ENCODE measurements at places on chromosomes 12 and 14.
A peak's percentile ranks its signal among the peaks of the same experiment; 100 is the strongest.

DNA sequence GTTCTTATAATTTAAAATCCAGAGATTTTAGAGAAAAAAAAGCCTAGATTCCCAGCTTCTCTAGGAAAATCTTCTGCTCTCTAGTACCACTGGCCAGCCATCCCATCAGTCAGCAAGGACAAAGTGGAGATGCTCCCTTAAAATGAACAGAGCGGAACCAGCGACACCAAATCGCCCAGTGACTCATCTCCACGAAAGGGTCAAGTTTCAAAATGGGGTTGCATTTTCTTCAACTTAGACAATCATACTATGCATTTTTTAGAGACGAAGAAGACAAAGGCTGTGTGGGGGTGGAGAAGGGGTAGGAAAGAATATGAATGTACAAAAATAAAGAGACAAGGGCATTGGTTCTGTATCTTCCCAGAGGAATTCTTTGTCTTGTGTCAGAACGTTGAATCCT is 212.0 kb downstream of the SLC15A4 start:
- DNase-seq: no peak

- DNase-seq: no peak
Observed at GRCh38 chr14:20478894-20479293, 9.7 kb downstream of the PNP start.

DNA sequence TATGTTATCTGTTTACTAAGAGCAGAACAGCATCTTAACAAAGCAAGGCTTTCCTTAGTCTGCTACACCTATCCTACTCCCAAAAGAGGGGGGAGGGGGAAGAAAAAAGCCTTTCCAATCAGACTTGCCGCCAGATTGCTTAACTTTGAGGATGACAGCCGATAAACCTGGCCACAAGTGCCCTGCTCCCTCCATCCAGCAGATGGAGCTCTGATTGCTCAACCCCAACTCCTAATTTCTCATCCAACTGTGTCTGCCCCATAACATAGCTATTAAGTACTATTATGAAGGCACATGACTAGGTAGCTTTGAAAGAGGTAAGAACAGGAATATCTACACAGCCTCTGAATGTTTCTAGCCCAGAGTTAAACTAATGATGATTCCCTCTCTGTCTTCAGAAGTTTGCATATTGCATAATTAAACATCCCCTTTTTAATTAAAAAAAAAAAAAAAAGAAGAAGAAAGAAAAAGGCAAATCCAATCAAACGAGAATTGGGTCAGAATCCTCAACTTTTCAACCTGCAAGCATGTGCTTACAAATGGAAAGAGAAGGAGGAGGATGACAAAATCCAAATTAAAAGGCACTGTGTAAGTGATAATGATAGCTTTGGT is 247.4 kb downstream of the GALC start:
- no peak for DNase-seq

- DNase-seq: no peak
Observed at GRCh38 chr12:120361506-120362208, 7.3 kb downstream of the MSI1 start.

GRCh38 chr14:104384776-104385071 is 194.8 kb upstream of the C14orf180 start:
- DNase-seq: no peak

DNA sequence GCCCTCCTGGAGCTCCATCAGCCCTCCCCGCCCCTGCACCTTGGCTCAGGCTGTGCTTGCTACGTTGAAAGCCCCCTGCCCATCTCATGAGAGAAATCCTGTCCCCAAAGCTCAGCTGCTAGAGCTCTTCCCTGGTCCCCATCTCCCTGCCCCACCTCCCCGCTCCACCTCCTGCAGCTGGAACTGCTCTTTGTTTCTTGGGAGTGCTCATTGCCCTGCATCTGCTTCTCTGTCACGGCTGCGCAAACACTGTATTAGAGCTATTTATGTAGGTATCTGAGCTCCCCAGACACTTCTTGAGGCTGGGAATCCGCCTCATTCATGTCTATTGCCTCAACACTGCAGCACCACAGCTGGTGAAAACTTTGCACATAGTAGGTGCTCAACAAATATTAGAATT is 32.8 kb upstream of the PRIMA1 start:
- DNase-seq: no peak

- DNase-seq: no peak
Observed at GRCh38 chr12:131963381-131963780, 13.6 kb downstream of the EP400 start.

- no peak for DNase-seq
Observed at GRCh38 chr12:20188930-20189653, 179.2 kb upstream of the PDE3A start.

- DNase-seq: no peak
Observed at GRCh38 chr12:53222170-53222721, 9.8 kb downstream of the RARG start.

DNA sequence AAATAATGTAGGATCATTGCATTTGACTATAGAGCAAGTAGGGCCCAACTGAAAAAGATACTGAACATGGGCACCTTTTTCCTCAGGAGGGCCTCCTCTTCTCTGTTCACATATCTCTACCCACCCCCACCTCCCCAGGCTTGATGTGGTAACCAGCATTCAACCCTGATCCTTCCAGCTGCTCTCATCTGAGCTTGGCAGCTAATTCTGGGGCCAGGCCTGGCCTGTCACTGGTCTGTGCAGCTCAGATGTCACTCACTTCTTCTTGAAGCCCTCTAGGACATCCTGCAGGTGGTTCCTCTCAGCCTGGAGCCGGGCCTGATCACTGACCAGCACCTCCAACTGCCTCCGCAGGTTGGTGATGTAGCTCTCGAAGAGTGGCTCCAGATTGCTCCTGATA is 2.1 kb downstream of the KRT84 start:
- no peak for DNase-seq

DNA sequence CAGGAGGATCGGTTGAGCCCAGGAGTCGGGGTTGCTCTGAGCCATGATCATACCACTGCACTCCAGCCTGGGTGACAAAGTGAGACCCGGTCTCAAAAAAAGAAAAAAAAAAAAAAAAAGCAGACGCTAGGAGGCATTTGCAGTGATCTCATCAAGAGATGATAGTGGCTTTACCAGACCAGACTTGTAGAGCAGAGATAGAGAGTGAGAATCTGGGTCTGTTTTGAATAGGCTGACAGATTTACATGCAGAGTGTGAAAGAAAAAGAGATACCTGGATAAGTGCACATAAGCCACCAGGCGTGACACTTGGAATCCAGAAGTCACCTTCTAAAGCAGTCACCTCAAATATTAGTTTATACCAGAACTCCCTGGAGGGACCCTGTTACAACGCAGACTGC is 21.1 kb upstream of the FLRT2 start:
- DNase-seq: no peak

- DNase-seq: no peak
Observed at GRCh38 chr12:100473050-100473715, 483 bp upstream of the NR1H4 start.

GRCh38 chr14:23646648-23647549 is 10.7 kb downstream of the DHRS2 start:
- no peak for DNase-seq

GRCh38 chr14:104315625-104316024 is 177.2 kb downstream of the KIF26A start:
- DNase-seq: no peak

DNA sequence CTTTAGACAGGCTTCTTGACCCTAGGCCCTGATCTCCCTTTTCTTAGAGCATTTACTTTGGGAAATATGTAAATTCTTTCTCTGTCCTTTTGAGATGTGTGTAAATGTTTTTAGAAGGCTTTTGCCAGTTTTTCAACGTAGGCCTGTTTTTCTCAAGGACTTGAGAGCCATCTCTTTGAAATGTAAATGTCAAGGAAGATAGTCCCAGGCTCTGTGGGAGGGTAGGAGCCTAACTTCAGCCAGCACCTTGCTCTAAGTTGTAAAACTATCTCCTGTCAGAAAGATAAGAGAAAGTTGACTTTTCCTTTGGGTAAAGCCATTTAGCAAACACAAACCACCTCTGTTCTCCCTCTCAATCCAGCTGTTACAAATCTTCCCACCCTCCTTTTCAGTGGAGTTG is 219.8 kb downstream of the RPS29 start:
- DNase-seq: no peak

DNA sequence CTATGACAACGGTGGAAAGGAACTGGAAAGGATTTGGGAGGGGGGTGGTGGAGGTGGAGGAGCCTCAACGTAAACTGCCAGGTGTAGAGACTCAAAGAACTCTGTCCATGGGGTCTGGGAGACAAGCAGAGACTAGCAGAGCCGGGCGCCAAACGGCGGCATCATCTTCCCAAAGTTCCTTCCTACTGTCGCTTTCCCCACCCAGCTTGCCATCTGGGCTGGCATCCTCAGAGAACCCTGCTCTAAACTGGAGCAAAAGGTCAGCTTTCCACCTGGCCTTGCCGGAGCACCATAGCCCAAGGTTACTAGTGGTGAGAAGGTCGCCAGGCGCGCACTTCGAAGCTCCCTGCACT is 4.0 kb upstream of the IRF2BPL start:
- no peak for DNase-seq

GRCh38 chr14:97634751-97635150 is 837.6 kb downstream of the VRK1 start:
- peak; percentile 22 for DNase-seq

DNA sequence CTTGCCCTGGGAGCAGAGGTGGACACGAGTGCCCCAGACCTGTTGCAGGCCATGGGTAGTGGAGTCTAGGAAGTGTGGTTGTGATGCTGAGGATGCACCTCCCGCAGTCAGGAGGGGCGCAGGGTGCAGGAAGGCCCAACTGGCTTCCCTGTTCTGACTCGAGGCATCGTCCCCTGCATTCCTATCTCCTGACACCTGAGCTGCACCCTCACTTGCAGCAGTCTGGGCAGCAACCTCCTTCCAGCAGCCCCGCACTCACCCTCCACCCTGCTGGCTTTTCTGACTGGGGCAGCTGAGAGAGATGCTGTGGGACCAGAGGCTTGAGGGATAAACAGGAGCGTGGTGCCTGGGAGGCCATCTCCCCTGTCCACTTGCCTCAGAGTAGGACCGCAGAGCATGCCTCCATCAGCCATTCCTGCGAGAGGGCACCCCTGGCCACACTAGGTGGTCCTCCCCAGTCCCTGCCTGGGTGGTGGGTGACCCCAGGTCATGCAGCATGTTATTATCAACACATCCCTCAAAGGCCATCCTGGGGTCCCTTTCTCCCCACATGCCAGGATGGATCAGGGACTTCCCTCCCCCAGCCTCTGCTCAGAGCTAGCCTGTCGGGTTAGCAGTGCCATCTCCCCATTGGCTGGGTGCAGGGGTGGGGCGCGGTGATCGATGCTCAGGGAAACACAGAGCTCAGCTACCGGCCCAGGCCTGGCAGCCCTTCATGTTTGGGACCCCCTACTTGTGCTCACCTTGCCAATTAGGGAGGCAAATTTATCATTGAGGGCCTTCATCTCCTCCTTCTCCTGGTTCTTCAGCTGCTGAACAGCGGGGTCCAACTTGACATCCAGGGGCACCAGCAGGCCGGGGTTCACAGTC is 719 bp downstream of the KRT80 start:
- no peak for DNase-seq

GRCh38 chr14:29895591-29896083 is 32.0 kb downstream of the PRKD1 start:
- DNase-seq: no peak

GRCh38 chr12:93058280-93058679 is 129.2 kb upstream of the EEA1 start:
- DNase-seq: no peak

- DNase-seq: no peak
Observed at GRCh38 chr14:21768116-21768874, 94.7 kb upstream of the OR4E1 start.

DNA sequence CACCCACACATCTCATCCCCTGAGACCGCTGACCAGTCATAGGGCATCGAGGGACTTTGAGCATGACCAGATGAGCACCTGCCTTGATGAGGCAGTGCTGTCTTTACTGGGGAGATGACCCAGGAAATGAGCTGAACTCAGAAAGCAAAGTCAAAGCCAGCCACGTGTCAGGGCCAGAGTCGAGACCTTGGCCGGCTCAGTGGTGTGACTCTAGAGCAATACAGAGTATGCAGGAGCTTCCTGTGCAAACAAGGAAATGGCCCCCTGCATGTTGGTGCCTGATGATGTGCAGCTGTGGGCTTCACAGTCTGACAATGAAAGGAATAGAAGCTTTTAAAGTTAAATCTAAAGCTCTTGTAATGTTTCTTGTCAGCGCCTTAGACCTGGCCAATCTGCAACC is 332.9 kb downstream of the PCNX1 start:
- no peak for DNase-seq

DNA sequence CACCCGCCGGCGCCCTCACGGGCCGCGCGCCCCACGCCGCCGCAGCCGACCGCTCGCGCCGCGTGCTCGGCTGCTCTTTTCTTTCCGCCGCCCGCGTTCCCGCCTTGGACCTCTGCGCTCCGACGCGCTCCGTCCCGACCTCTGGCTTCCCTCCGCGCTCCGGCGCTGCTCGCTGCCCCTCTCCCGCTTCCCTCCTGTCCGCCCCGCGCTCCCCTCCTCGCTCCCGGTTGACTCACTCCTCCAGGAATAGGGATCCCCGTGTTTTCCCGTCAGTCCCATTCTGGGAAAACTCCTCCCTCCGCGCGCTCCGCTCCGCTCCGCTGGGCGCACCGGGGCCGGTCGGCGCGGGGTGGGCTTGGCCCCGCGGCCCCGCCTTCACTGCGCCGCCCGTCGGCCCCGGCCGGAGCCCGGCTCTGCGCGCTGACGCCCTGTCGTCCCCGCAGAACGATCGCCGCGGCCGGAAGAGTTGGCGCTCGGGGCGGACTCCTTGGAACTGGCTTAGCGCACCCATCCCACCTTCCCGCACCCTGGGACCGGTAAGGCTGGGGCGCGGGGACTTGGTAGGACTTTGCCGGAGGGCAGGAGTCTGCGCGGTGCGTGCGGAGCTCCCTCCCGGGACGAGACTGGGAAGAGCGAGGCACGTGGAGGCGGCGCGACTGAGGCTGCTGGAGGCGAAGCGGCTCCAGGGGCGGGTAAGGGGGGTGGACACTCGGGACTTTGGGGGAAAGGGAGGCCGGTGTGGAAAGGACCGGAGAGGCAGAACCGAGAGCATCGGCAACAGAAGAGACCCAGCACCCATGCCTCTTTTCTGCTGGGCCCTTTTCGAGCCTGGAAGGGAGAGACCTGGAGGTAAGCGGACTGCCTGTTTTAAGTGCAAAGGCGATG is 550 bp downstream of the TEAD4 start:
- DNase-seq: no peak

DNA sequence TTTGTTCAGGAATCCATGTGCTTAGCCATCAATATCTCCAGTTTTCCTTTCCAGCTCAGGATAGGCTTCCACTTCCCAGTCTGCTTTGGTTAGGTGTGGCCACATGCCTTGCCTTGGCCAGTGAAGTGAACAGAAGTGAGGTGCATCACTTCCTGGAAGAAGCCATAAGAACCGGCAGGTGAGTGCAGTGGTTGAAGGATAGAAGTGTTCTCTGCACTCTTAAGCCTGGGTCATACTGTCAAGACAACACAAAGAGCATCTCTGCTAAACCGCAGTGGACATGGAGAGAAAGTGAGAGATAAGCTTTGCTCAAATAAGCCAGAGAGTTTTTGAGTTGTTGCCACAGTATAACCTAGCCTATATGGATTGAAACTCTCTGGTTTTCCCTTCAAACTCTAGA is 11.4 kb downstream of the GNG2 start:
- DNase-seq: no peak

- no peak for DNase-seq
Observed at GRCh38 chr14:92846162-92846897, 52.2 kb downstream of the GOLGA5 start.
